ENCODE measurements at places on chromosomes 4 and X.

GRCh38 chr4:143307531-143307930 lies 29.1 kb upstream of the GAB1 start:
- no peak for DNase-seq

GRCh38 chr4:165748321-165748720 lies 124.7 kb upstream of the TLL1 start:
- DNase-seq, result no peak

- DNase-seq, result no peak
Observed at GRCh38 chr4:60216752-60217151, 983.4 kb upstream of the ADGRL3 start.

DNA sequence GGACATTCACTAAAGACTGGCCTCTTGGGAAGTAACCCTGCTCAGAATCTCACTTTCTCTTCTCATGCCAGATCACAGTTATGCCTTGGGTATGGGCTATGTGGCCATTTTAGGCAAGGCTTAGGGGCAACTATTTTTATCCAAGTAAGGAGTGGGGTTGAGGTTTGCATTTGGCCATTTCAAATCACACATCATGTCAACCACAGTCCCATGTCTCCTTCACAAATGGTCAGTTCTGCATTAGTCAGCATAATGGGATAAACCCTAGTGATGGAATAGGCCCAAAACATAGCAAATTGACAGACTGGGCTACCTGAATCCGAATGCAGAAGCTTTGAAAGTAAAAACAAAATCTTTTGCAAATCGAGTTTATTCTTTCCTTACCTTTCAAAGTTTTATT lies 827 bp upstream of the RTL3 start:
- DNase-seq, result no peak

DNA sequence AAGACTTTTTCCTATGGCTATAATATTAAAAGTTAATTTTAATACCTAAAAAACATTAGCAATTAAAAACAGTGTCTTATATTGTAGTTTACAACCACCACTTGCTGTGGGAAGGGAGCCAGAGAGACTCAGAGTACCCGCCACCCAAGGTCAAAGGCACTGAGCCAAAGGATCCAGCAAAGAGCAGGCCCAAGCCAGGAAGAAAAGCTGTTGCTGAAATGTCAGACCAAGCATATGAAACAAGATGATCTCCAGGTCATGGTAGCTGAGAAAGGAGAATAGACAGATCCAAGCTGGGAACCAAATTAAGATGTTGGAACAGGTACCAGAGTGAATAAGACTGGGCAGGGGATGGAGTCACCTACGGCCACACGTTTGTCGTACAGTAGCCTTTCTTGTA lies 18.8 kb upstream of the ATOH1 start:
- no peak for DNase-seq

DNA sequence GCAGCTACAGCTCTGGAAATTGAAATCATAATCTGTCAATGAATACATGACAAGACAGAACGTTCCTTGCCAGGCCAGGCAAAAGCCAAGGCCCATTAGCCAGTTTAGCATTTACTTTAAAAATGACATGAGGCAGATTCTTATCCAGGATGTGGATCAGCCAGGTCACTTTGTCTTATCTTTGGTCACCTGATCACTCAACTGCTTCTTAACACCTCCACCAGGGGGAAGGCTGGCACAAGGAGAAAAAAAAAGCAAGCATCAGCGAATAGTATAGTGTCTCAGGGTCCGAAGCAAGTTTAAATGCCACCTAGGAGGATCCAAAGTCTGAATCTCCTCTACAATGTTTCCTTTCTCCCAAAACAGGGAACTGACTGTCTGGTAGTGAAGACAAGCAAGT lies 18.8 kb downstream of the ATP1B4 start:
- no peak for DNase-seq

DNA sequence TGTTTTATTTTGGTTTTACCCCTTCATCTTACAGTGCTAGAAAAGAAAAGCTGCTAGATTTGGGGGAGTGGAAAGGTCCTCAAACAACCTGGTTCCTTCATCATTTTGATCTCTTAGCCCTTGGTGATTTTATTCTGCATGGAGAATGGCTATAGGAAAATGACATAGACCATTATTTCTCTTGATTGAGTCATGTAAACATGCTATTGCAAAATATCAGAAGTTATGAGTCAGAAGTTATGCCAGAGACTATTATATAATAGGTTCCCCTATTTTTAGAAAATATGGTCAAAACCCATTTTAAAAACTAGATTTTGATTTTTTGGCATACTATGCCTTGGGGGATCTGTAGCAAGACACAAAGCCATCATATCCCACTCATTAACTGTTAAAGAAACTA lies 83.7 kb upstream of the FAM9C start:
- no peak for DNase-seq

- DNase-seq, result no peak
Observed at GRCh38 chr4:118417325-118417724, 64.5 kb upstream of the PRSS12 start.

GRCh38 chrX:139739138-139739537 lies 31.2 kb upstream of the MCF2 start:
- DNase-seq, result no peak

DNA sequence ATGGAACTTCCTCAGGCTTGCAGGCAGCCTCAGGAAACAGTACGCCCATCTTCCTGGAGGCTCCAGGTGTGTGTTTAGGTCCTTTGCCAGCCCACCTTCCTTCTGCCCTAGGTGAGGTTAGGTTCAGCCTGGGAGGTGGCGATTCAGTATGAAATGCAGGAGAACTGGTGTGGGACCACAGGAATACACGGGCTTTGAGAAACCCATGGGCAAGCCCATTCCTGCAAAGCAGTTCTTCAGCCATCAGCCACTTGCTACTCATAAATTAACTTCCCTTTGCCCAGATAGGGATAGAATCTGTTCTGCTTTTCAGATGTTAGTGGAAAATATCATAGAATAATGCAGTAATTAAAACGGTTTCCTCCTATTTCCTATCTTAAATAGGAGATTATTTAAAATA lies 32.2 kb downstream of the TBC1D14 start:
- DNase-seq, result no peak

DNA sequence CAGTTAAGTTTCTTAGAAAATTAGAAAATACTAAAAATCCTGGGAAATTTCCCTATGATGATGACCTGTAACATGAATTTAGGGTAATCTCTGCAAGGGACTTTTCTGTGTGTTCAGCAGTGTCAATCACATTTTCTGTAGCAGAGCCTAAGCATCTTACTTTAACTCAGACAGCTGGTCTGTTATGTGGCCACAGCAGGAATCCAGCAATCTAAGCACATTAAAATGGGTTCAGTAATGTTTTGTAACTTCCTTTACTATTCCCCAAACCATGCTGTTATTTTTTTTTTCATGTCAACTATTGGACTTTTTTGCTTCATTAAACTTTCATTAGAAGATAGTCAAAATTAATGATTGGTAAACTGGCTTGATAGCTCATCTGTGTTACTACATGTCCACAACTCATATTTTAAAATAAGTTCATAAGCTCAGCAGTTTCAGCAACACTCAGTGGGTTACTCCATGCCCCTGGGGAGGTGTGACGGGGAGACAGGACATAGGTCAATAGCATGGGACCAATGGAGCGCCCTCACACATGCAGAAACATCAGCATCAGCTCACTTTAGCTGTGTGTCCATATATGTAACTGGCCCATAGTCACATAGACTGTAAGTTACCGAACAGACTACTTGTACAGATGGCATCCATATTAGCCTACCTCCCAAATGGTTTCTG lies 168.0 kb upstream of the PACRGL start:
- no peak for DNase-seq

DNA sequence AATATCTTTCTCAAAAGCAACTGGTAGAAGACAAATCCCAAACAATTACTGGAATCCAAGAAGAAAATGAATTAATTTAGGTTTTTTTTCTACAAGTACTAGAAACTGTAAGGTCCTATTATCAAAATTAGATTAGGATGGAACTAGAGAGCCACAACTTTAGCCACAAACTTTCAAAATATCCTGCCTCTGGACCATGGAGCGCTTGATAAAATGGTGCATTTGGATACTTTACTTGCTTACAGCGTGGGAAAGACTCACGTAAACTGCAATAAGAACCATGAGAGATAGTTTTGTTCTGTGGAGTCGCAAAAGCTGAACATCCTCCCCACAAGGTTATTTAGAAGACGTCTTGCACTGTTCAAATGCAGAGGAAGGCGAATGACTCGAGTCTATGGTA lies at the start of gene DCAF8L2:
TSS of gene DCAF8L2 (plus strand) at position 301 of the 400 bp plus-strand sequence. CDS start 156,552 bp downstream, outside the sequence.
- DNase-seq, result no peak

DNA sequence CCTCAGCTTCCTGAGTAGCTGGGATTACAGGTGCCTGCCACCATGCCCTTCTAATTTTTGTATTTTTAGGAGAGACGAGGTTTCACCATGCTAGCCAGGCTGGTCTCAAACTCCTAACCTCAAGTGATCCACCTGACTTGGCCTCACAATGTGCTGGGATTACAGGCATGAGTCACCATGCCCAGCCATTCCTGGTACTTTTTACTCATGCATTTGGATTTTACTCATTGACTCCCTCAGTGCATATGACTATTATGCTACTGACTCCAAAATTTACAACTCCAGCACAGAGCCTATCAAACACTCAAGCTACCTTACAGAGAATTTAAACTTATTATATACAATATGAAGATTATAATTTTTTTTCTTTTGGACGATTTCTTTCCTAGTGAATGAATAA lies 199.9 kb downstream of the CXXC4 start:
- no peak for DNase-seq

- DNase-seq, result no peak
Observed at GRCh38 chrX:113947548-113947947, 636.3 kb upstream of the HTR2C start.

GRCh38 chrX:17622331-17622730 lies 115.0 kb upstream of the SCML1 start:
- no peak for DNase-seq

GRCh38 chr4:40571208-40571607 lies 58.5 kb downstream of the RBM47 start:
- DNase-seq, result no peak

DNA sequence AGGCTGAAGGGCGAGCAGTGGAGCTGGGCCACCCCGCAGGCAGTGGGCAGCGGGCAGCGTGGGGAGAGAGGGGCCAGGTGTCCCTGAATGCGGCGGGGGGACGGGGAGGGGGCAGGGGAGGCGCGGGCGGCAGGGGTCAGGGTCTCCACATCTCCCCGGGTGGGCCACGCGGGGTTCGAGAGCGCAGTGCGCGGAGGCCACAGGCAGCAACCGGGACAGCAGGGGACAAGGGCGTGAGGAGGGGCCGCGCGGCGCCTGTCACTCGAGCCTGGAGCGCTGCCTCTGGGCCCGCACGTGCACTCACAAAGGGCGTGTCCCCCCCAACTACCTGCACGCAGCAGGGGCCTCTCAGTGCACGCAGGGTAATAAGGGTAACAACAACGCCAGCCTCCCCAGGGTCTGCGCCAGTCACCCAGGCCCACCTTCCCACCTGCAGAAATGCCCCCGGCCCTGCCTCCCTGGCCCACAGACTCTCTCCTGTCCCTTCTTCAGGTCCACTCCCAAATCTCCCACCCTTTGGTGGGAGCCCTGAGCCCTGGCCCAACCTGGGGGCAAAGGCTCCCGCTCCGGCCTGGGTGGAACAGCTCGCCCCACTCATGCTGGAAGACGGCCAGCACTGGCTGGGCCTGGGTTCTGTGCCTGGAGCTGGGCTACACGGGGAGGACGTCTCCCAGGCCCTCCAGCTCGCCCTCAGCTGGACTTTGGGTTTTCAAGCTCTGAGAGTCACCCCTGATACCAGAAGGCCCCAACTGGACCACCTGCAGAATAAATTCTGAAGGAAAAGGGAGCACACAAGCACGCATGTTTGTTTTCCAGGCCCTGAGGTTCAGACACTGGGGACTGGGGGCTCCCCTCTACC lies 53.2 kb downstream of the ZFYVE28 start:
- DNase-seq, result no peak

- no peak for DNase-seq
Observed at GRCh38 chr4:125938541-125938940, 623.8 kb downstream of the FAT4 start.

DNA sequence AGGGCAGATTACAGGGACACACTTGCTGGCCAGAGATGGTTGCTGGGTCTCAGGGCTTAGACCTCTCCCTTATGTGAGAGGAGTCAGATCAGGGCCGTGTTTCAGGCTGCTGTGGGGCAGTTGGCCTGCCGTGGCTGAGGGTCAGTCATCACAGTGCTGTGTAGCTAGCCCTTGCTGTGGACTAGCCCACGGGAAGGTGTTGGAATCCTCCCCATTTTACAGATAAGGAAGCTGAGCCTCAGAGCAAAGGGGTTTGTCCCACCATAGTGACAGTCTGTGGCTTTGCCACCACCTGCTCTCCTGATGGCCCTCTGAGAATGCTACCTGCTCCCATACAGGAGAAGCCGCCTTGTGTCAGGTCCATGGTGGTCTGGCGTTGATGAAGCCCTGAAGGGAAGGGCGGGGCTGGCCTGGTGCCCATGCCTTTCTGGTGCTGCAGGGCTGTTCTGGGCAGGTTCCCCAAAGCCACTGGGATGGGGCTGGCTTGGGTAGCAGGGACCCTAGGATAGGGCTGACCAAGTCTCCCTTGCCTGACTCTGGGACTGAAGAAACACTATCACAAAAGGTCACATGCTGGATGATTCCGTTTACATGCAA lies 2.4 kb upstream of the FAM53A start:
- no peak for DNase-seq

DNA sequence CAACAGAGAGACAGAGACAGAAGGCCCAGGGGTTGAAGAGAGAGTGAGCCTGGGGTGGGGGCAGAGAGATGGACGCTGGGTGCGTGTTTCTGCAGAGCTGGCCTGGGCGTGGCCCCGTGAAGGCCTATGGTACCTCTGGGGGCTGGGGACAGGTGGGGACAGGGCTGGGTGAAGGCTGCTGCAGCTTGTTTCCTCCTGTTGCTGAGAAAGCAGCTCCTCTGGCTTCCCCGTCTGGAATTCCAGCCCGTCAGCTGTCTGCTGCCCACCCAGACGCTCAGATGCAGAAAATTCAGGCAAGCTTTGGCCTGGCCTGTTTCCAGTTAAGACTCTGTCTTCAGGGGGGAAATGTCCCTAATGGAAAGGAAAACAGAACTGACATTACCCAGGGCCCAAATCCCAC lies 76.8 kb upstream of the PSAPL1 start:
- DNase-seq, result no peak

- DNase-seq, result no peak
Observed at GRCh38 chrX:68686097-68686977, 38.9 kb downstream of the STARD8 start.

DNA sequence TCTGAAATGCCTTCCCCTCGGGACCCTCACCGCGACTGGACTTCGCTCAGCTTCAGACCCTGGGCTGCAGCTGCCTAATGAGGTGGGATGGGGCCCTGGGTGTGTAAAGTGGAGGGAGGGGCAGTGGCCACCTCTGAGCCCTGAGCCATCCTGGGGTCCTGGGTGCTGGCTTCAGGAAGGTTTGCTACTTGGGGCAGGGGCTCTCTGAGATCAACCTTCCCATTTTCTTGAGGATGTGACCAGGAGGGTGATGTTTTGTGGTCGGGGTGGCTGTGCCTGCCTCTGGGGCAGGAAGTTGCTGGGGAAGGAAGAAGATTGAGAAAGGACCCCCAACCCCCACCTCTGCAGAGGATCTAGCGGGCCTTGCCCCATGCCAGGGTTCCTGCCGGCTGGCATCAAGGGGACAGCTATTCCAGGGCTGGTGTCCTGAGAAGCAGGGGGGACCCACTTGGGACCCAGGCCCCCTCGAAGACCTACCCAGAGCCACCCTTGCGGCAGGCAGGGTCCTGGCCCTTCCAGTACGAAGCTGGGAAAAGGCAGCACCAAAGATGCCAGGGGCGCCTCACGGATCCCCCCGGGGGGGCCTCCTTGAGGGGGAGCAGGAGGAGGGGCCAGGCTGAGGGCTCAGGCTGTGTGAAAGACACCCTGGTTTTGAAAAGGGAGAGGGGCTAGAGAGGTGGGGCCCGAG lies 6.5 kb downstream of the SH3BP2 start:
- DNase-seq, result no peak

Measured in stimulated activated CD4-positive, alpha-beta T cell treated with anti-CD3 and anti-CD28 coated beads, Interleukin-1b, Interleukin-23, amount 100 ng/mL, for 4 hours (primary cell).